ENCODE measurements at places on chromosomes 7 and 10. TPM values are rescaled to one million over a fixed set of nuclear protein-coding genes. Genes with fewer than 3 reads are reported as not detected.

DNA sequence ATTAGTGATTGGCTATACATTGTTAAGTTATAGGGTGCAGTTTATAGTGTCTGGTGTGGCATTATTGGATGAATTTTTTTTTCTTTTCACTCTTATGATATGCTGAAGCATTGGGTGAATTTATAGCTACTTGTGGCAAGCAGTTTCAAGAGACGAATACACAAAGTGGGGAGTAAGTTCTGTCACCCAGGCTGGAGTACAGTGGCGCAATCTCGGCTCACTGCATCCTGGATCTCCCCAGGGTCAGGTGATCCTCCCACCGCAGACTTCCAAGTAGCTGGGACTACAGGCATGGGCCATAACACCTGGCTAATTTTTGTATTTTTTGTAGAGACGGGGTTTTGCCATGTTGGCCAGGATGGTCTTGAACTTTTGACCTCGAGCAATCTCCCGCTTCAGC is 6.3 kb upstream of the SIRT1 start:
- no peak for DNase-seq

DNA sequence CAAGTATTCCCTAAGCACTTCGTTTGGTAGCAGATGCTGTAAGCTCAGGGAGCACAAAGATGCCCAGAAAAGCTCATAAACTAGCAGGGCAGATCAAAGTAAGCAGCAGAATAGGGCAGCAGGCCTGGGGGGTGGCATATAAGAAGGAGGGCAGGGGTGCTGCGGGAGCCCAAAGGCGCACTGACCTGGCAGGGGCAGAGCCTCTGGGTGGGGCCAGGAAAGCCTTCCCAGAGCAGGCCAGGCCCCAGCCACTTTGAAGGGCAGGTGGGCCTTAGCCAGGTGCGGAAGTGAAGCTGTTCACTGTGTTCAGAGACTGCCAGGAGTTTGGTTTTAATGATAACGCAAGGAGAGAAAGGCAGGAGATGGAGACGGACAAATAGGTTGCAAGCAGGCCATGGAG is 3.9 kb downstream of the GDF10 start:
- no peak for DNase-seq

Gene C10orf105
- polyA plus RNA-seq, result not detected

Gene UNCX
- not detected for polyA plus RNA-seq

Gene DEPP1
- polyA plus RNA-seq, result 0.41 TPM

- no peak for DNase-seq
These were observed 230.5 kb upstream of the MBL2 start for GRCh38 chr10:53003094-53003493.

DNA sequence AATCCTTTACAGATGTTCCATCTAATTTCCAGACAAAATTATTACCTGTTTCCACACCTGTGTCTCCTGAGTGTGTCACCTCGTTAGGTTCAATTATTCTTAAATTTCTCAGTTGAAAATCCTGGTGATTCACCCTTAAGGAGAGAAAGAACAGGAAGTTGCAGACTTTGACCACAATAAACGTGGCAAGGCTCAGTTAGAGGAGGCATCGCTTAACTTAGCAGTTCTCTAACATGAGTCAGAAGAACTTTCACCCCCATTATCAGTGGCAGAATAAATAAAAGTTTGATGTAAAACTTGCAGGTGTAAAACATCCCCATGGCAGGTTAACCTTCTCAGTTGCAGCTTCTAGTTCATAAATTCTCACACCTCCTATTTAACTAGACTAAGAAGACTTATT is 8.3 kb downstream of the XPNPEP1 start:
- DNase-seq, result peak; percentile 65
